ENCODE measurements at places on chromosomes 4 and X.
A peak's percentile ranks its signal among the peaks of the same experiment; 100 is the strongest.

- DNase-seq: no peak
Observed at GRCh38 chr4:13985837-13986236, 358.3 kb upstream of the BOD1L1 start.

DNA sequence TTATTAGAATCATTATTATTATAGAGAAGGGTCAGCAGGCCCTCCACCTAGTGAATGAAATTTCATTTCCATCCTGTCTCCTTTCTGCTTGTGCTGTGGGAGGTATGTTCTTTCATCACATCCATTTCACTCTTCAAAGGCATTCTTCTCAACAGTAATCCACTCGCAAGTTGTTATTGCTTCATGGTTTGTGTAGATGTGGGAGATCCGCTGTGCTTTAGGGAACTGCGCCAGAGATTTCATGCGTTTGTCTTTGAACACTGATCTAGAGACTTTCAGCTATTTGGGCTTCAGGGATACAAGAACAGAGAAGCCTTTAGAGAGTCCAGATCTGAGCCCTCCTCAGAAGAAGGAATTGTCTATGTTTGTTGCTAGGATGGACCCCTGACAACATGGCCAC lies 53.5 kb upstream of the PUDP start:
- DNase-seq: no peak

- no peak for DNase-seq
Observed at GRCh38 chr4:76533314-76533713, 98.3 kb downstream of the SHROOM3 start.

DNA sequence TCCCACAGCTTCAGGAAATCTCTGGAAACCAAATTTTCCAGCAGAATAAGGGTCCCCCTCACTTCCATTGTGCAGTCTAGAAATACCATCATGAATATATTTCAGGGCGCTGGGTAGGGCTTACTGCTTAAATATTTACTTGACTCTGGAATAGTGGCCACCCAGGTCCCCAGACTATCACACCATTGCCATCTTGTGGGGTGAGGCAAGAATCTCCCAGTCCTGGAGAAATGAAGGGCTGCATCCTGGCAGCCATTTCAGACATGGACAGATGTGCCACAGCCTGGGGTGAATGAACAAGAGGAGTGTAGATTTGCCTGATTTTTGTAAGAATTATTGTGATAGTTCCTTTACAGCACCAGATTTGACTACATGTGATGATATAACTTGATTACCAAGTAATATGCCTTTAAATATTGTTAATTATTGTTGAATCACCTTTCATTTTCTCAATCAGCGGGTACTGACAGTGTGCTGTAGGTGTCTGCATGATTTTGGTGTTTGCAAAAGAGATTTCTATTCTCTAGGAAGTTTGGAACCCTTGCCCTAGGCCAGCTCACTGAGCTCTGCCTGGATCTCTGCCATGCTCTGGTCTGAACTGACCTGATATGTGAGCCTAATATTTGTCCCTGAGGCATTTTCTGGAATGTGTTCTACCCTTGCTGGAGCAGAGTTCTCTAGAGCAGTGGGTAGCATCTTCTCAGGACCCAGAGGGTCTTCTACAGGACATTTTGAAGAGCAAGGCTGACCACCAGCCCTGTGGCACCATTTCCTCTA lies 183.4 kb downstream of the KIT start:
- DNase-seq: no peak

DNA sequence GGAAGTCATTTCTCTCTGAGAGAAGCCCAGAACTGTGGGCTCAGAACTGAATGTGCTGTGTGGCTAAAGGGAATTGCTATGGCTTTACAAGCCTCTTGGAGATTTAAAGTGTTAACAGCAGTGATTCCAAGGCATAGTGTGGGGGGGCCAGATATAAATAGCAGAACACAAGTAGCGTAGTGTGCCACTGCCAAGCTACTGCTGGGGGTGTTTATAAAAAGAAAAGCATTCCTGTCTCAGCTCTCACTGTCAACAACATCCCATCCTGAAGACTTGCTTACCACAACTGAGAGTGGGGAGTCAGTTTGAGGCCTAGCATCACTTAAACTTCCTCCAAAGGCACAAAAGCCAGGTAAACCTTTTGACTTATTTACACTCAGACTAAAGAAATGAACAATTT lies at the start of gene ART3:
Gene ART3, plus strand, starts transcription at position 242 of the 400 bp plus-strand sequence. CDS start 1,181 bp downstream, outside the sequence.
- no peak for DNase-seq

DNA sequence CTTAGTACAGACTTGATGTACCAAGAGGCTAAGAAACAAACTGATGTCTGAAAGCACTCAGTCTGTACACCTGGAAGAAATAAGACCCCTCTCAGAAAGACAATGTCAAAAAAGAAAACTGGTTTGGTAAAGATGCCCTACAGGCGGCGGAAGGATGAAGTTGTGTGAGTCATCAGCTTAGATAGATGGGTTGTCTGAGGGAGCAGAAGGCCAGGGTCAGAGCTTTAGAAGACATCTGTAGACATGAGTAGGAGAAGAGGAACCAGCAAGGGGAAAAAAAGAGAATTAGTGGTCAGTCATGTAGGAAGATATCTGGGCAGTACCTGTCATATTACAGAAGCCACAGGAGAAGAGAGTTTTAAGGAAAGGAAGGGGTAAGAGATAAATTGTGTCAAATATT lies 8.3 kb downstream of the SRPX2 start:
- no peak for DNase-seq

DNA sequence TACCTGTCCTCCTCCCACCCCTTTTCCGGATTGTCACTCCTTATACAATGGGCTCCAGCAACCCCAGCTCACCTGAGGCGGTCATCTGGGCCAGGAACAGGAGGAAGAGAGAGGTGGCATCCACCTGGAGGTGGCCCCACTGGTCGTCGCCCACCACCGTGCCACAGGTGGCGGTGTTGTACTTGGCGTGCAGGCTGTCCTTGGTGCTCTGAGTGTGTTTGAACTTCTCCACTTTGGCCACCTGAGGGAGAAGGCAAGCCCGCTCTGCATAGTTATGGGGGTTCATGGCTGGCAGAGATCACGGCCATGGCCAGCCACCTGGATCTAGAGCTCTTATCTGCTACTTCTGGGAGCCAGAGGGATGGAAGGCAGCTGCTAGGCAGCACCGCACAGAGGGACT lies 32.9 kb downstream of the PHKA2 start:
- no peak for DNase-seq

DNA sequence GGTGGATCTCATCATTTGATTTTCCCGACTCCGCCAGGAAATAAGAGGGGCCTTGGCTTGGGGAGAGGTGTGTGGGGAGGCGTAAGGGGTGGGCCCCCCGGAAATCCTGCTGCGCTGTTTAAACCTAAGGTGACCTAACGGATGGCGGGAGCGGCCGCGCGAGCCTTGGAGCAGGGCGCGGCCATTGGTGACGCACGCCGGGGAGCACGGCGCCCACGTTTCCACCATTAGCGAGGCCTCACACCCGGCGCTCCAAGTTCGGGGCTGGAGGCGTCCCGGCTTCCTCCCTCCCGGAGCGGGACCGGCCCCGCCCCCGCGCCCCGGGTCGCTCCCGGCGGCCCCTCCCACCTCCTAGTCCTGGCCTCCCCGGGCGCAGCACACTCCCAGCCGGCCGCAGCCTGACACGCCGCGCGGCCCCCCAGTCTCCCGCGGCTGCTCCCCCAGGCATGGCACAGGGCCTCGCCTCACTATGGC lies at the start of gene SMS:
Gene SMS, plus strand, starts transcription at position 354 of the 474 bp plus-strand sequence. Its CDS starts 116 bp downstream, at position 470.
- peak; percentile 61 for DNase-seq

All from stimulated activated CD4-positive, alpha-beta T cell treated with anti-CD3 and anti-CD28 coated beads, Interleukin-1b, Interleukin-23, amount 100 ng/mL, for 4 hours (primary cell).